ENCODE measurements at places on chromosomes 2 and 18.

DNA sequence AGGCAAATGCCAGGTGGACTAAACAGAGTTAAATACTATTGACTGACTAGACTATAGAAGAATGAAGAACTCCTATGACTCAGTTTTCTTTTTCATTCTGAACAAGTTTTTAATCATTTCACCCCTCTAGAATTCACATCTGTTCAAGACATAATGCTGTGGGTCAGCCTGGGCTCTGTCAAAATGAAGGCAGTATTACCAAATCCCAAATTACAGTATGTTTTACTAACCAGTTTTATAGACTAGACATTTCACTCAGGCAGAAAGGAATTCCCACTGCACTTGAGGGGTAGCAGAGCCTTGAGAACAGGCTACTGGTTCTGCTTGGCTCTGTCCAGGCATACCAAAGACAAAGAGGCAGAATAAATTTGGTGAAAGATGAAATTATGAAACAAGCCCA is 511.7 kb downstream of the EPHA4 start:
- DNase-seq = no peak

GRCh38 chr2:67645280-67646138 is 248.4 kb downstream of the ETAA1 start:
- no peak for DNase-seq

DNA sequence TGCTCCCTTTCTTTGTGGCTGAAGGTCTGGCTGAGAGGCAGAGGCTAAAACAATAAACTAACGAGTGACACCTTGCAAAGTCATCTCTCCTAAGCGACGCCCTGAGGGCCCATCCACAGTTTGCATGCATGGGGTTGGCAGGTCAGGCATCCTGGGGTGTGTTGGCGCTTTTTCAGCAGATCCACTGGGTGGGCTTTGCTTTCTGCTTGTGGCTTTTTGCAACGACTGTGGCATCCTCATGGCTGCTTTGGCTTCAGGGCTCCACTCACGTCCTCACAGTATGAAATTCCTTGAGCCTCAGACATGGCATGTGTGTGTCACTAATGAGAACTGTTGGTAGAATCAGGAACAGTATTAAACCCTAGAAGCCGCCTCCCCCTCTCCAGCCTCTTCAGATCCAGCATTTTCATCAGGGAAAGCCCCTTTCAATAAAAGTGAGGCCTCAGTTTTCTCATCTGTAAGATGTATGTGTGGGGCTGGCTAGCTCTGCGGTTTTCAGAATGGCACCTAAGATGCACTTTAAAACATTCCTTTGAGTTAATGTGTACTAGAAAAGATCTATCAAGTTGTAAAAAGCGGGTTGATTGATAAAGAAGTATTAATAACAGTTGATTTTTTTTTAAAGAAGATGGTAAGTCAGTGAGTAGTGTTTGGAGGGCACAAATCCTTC is 72.5 kb downstream of the SH3BP4 start:
- no peak for DNase-seq

GRCh38 chr2:26008851-26009566 is 24.9 kb upstream of the RAB10 start:
- no peak for DNase-seq

- no peak for DNase-seq
Measured at GRCh38 chr2:19363474-19363778, 5.0 kb upstream of the OSR1 start.

DNA sequence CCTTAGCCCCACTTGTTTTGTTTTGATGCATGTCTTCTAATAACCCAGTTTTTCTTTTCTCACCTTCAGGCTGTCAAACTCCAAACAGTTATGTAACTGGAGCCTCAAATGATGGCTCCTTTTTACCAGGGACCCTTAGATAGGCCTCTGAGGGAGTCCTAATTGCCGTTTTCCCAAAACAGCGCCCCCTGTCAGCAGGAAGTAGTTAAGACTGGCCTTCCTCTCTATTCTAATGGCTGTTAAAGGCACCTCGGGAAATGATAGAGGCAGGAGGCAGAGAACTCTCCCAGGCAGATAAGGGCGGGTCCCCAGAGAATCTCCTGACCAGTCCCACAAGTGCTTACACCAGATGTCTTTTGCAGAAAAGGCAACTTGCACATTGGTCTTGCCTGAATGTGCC is 123.2 kb downstream of the KCNS3 start:
- DNase-seq = no peak

DNA sequence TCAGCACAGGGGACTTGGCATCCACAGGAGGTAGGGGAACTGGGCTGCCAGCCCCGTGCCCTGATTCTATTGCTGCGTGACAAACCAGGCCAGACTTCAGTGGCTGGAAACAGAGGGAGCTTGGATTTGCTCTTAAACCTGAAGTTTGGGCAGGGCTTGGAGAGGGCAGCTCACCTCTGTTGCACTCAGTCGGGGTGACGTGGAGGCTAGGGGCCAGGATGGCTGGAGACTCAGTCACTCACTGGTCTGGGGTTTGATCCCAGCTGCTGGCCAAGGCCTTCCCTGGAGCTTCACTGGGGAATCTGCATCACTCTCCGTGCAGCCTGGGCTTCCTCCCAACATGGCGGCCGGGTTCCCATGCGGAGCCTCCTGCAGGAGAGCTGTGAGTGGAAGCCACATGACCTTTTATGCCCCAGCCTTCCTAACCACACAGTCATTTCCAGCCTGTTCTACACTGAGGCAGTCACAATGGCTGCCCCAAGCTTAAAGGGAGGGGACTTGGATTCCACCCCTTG is 175.2 kb upstream of the HDAC4 start:
- no peak for DNase-seq

DNA sequence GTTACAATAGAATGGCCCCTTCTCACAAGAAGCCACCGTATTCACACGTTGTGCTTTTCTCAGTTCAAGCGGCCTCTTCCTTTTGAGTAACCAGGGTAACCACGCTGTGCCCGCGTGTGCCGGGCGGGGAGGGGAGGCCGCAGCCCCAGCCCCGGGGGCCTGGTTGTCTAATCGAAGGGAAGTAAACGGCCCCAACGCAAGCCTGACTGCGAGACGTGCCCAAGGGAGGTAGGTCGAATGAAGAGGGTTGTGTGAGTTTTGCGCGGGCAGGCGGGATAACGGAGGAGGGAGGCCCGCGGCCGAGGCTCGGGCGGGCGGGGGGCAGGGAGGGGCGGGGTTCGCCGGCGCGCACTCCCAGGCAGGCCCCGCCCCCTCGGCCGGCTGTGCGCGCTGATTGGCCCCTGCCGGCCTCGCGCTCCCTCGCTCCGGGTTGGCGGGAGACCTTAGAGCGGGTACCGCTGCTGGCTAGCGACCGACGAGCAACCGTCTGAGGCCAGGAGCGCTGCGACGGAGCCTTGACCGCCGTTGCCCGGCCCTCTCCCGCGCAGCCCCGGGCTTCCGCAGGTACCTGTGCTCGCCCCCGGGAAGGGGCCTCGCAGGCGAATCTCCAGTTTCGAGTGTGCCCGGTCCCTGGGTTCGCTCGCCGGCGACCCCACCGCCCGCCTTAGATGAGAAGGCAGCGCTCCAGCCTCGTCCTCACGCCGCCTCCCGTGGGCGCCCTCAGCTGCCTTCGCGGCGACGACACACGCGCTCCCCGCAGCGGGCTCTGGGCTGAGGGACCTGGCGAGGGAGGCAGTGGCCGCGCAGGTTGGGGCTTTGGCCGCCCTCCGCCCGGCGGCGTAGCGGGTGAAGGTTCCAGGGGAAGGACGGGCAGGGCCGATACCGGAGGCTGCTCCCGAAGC is at the start of gene SPDYA:
SPDYA (plus strand) TSS at position 451 of the 902 bp plus-strand sequence. CDS start 5,181 bp downstream, outside the sequence.
- DNase-seq = peak; percentile 91

GRCh38 chr2:18106841-18107240 is 228.4 kb downstream of the KCNS3 start:
- no peak for DNase-seq

DNA sequence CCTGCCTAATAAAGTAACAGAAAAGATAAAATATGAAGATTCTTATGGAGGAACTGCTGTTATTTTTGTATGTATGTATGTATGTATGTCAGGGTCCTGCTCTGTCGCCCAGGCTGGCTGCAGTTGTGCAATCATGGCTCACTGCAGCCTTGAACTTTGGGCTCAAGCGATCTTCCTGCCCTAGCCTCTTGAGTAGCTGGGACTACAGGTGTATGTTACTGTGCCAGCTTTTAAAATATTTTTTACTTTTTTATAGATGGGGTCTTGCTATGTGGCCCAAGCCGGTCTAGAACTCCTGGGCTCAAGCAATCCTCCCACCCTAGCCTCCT is 26.7 kb downstream of the ANKRD29 start:
- DNase-seq = no peak

DNA sequence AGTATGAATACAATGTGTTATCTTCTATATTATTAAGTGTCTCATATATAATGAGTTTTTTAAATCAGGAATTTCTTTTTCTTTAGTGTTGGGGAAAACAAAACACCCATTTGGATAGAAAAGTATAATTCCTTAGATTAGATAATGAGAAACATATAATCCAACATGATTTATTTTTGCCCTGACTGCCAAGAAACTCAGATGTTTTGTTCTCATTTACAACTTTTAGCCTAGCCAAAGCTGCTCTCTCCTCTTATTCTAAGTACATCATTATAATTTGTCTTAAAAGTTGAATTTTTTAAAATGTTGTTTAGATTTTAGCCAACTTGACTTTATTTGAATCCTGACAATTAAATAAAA is 68.6 kb downstream of the SLC40A1 start:
- no peak for DNase-seq

DNA sequence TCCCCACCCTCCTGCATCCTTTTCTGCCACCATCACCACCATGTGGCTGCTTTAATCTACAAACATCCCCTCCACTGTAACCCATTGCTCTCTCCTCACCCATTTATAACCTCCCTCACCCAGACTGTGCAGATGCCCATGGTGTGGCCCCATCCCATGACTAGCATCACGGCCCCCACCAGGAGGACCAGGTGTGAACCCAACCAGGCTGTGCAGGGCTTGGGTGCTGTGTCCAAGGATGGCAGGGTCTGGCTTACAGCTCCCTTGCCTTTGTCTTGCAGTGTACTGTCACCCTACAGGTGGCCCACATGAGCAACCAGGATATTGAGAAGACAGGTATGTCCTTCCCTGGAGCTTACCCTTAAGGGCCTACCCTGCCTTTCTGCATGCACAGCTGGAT is 6.8 kb downstream of the FER1L5 start:
- no peak for DNase-seq

DNA sequence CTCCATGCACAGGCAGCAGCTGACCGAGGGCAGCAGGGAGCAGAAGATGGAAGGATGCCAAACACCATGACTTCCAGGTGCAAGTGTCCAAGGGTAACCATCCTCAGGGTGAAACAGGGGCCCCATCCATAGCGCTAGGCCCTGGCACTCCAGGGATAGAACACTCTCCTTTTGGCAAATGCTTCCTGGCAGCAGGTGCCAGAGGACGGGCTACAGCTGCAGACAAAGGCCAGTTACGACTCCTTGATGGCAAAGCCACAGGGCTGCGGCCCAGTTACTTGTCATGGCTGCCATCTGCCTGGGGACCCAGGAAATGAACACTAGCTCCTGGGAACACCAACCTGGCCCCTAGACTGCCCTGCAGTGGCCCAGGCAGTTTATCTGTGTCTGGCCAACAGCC is 178.8 kb downstream of the TMEM163 start:
- no peak for DNase-seq

DNA sequence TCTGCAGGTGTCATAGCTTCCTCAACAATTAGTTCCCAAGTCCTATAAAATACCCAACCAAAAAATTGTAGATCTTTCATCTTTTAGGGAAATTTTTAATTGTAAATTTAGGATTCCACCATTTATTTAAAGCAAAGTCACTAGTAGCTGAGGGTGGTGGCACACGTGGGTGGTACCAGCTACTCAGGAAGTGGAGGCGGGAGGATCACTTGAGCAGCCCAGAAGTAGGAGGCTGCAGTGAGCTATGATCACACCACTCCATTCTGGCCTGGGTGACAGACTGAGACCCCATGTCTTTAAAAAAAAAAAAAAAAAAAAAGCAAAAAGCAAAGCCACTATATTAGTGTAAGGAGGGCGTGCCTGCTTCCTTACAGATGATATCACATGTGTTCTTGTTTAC is 60.3 kb upstream of the GREB1L start:
- DNase-seq = no peak

DNA sequence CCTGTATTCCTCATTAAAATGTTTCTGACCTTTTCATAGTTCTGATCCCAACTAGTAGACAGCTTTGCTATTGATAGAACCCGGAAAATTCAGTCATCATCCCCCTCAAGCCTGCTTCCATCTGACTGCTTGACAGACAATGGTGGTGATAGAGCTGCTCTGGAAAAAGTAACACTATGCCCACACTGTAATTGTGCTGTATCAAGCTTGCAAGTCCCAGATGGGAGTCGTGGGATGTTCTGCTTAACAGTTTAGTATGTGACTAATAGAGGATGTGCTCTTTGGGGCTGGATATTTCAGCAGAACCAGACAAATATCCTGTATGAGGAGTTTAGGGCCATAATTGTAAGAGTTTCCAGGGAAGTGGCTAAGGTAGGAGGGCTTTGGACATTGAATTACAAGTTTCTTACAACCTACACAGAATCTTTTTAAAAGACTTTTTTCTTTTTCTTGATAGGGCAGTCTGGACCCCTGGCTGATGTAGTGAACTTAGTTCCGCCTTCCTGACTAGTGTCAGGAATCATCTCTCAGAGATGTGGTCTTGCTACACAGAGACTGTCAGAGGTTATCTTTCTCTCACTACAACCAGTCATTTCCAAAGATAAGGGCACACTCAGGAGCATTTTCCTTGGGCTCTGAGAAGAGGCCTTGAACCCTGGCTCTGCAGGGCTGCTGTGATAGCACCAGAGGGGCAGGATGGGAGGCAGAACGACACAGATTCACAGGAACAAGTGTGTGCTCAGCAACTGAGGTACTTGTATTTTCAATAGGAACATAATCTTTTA is 158.0 kb upstream of the RBMS1 start:
- DNase-seq = no peak

- no peak for DNase-seq
Measured at GRCh38 chr2:10196948-10197696, 74.6 kb downstream of the RRM2 start.

GRCh38 chr2:73914667-73915066 is 12.0 kb upstream of the DGUOK start:
- DNase-seq = no peak

- DNase-seq = no peak
Measured at GRCh38 chr2:21757805-21758430, 634.1 kb downstream of the TDRD15 start.

DNA sequence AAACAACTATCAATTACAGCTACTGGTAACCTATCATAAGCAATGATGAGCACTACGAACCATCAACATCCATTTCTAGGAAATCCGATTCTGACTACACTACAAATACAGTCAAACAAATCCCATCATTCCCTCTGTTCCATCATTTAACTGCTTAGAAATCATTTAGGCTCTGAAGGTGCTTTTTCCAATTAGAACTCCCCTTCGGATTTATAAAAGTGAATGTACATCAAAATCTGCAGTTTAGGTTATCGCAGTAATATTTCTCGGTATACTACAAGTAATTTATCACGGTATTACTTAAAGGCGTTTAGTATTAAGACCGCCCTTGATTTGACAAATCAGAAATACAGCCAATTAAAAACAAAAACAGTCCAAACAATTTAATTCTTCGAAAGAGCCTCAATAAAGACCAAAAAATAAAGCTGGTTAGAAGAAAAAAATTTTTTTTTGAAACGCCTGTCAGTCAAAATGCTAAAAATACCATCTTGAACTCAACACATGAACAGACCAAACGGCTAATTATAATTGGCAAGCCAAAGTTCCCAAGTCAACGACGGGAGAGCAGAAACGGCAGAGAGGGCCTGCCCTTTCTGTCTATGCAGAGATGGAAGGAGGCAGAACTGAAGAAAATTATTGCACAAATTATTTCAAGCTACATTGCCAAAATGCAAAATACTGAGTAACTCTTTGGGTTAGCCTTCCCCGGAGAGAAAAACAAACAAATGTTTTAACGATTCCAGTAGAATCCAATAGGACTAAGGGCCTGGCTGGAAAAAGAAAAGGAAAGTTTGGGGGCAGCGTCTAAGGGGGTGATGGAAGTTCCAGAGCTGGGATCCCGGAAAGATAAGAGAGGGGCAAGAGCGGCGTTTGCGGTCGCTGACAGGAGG is 1.2 kb downstream of the VPS54 start:
- DNase-seq = no peak
